ENCODE measurements at places on chromosomes 13 and 19.
A peak's percentile ranks its signal among the peaks of the same experiment; 100 is the strongest.

- no peak for DNase-seq
Observed at GRCh38 chr13:41791056-41791455, 169.9 kb downstream of the VWA8 start.

- DNase-seq: no peak
Observed at GRCh38 chr13:46613409-46614049, 60.6 kb downstream of the LRCH1 start.

DNA sequence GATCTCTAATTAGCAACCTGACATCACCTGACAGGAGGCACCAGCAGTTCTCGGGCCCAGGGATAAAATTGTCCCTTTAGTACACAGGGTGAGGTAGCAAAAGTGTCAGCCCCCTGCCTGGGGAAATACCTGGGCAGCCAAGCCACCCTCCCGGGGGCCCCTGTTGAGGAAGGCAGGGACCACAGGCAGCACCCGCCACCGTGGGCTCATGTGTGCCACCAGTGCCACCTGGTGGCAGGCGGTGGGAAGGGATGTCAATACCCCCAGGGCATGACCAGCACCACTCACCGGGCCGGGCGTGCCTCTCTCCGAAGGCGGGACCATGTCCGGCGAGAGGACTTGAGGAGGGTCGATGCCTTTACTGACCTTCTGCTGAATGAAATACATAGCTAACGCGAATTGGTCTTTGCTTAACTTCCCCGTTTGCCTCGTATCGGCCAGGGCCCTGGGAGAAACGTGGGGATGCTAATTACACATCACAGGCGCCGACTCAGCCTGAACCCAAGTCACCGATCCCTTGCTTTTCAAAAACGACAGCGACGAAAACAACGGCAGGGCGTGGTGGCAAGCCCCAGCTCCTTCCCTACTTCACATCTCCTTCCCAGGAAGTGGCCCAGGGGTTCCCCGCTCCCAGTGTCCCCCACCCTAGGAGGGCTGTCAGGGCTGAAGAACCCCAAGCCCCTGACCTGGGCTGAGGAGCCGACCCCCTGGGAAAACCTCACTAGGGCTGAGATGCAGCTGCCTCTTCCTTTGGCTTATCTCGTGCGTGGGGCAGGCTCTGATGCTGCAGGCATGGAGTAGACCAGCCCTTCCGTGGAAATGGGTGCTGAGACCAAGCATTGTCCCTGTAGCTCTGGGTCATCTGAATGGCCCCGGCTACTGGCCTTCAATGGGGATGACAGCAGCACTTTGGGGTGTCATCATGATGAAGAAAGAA, 53.8 kb downstream of the EPS15L1 start:
- peak; percentile 86 for DNase-seq

GRCh38 chr13:46717856-46718255, 79.1 kb downstream of the ESD start:
- DNase-seq: no peak

GRCh38 chr19:3576696-3577443, 4.1 kb downstream of the HMG20B start:
- peak; percentile 82 for DNase-seq

DNA sequence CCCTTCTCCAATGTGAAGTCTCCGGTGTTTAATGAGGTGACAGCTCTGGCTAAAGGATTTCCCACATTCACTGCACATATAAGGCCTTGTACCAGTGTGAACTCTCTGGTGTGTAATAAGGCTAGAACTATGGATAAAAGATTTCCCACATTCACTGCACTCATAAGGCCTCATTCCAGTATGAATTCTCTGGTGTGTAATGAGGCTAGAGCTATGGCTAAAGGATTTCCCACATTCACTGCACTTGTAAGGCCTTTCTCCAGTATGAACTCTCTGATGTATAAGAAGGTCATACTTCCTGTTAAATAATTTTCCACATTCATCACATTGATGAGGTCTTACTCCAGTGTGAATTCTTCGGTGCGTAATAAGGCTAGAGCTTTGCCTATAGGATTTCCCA, 5.9 kb downstream of the ZNF256 start:
- DNase-seq: no peak

GRCh38 chr13:106558527-106558926, 9.4 kb downstream of the ARGLU1 start:
- no peak for DNase-seq

DNA sequence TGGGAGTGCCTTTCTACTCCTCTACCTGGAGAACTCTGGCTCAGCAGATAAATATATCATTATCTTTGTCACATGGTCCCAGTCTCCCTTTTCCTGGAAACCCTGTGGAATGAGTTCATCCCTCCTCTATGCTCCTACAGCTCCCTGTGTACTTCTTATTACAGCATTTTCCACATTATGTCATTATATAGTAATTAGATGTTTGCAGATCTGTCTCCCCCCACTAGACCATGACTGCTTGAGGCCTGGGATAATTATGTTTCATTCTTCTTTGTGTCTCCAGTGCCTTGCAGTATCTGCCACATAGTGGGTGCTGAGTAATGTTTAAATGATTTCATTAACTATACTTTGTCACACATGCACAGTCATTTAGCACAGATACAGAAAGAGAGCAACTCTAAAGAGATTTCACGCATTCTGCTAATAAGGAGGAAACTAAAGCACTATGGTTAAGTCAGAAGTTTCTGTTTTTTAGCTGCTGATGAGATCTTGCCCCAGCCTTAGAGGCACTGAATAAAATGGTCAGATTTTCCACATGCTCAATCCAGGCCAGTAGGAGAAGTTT, 66.1 kb upstream of the DIAPH3 start:
- no peak for DNase-seq

GRCh38 chr19:48182434-48182833, 12.0 kb downstream of the ZSWIM9 start:
- DNase-seq: no peak

DNA sequence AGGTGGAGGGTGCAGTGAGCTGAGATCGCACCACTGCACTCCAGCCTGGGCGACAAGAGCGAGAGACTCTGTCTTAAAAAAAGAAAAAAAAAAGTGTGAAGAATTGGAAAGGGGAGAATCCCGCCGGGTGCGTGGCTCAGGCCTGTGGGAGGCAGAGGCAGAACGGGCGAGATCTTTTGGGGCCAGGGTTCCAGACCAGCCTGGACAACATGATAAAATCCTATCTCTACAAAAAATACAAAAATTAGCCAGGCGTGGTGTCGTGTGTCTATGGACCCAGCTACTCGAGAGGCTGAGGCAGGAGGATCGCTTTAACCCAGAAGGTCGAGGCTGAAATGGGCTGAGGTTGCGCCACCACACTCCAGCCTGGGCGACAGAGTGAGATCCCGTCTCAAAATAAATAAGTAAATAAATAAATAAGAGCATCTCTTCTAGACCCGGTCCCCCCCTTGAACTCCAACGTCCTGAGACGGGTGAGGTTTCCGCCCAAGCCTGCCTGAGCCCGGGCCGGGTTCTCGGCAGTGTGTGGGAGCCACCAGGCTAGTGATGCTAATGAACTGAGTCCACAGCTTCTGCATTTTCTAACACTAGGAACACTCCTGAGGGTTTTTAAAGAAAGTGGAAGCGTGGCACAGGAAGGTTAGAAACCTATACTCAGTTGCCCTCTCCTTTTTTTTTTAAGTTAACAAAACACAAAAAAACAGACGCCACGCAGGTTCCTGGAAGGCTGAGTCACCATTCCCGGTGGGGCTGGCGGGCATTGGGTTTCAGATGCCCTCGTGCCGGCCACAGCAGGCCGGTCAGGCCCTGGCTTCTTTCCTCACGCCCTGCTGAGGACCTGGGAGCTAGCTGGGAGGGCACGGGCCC, 22.0 kb downstream of the GPX4 start:
- no peak for DNase-seq

DNA sequence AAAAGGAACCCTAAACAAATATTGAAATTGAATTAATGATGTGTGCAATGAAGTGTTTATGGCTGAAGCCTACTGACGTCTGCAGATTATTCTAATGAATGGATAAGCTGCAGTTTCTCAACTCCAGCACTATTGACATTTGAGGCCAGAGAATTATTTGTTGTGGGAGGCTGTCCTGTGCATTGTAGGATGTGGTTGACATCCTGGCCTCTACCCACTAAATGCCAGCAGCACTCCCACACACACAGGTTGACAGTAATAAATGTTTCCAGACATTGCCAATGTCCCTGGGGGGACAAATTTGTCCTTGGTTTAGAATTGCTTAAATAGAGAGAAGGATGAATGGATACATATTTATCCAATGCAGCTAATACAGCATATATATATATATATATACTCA, 19.2 kb upstream of the MYH14 start:
- no peak for DNase-seq

- peak; percentile 82 for DNase-seq
Observed at GRCh38 chr13:29465741-29466293, 129.7 kb downstream of the SLC7A1 start.

DNA sequence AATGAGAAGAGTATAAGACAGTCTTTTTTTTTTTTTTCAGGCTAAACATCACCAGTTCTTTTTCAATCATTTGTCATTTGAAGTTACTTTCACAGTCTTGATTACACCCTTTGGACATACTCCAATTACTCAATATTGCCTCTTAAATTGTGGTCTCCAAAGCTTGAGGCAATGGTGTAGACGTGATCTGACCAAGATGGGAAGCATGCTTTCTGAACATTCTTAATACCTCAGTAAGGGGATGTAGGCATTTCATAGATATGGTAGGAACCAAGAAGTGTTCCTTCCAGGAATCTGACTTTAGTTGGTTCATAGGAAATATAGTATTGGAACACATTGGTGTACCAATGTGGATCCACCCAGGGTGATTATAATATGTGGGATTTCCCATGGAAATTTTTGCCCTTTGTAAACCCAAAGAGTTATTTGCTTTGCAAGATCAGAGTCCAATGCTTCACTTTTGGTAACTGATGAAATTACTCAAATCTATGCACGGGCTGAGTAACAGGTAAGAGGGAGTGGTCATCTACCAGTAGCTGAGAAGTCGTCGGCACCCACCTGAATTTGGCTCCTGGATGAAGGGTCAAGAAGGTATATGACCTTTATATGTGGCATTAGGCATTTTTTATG, 62.2 kb downstream of the ERCC5 start:
- DNase-seq: no peak

- DNase-seq: peak; percentile 87
Observed at GRCh38 chr19:3062165-3063105, at the start of gene TLE5. Gene TLE5 (minus strand): TSS chr19:3062495. CDS start chr19:3062200, 295 bp downstream.

GRCh38 chr13:67330149-67330548, 100.0 kb upstream of the PCDH9 start:
- no peak for DNase-seq

GRCh38 chr13:31200637-31200971, 829 bp downstream of the B3GLCT start:
- peak; percentile 80 for DNase-seq

DNA sequence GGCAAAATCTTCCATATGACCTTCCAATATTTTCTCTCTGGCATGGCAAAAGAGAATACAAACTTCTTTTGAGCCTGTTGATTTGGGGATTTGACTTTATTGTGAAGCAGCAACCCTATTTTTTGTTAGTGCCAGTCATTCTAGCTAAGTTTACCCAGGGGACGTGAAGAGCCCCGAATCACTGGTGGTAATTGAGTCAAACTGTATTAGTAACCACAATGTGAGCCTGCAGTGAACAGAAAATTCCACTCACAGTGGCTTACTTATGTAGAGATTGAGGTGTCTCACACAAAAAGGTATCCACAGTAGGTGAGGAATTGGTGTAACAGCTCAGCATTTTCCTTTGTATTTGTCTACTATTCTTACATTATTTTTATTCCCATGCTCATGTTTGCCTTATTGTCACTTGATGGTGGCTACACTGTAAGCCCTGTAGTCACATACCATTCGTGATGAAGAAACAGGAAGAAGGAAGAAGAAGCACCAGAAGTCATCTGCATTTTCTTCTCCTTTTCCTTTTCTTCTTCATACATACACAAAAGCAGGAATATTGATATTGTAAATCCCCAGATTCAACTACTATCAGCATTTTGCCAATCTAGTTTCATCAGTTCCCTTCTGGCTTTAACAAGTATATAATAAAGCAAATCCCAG, 33.3 kb upstream of the MYCBP2 start:
- DNase-seq: no peak

DNA sequence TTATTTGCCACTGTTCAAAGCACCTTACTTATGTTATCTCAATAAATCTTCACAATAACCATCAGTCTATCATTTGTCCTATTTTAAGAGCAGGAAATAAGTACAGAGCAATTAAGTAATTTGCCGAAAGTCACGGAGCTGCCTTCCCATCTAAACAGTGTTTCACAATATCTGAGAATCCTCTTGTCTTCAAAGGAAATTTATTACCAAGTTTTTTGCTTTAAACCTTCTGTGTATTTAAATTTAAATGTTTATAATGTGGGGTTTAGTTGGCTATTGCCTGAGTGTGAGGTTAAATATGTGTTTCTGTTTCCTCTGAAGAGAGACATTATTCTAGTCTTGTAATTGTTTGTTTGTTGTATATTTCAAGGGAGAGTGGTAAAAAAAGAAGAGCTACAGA, 633.1 kb downstream of the EFNB2 start:
- DNase-seq: no peak

DNA sequence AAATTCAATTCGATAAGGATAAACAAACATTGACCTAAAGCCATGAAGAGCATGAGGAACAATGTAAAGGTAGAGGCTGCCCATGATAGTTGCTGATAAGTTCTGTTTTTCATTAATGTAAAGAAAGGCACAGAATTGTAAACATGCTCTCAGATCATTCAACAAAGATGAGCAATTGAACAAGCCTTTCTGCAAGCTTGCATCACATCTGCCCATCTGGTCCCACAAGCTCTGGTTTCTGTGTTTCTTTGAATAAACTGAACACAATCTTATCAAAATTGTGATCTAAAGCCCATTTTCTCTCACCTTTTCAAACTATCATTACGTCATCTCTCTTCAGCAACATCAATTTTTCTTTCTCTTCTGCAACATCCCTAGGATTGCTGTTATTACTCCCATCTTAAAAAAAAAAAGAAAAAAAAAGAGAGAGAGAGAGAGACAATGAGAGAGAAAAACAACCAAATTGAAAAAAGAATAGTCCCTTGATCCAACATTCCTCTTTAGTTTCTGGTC, 487.2 kb upstream of the GPC6 start:
- DNase-seq: no peak

DNA sequence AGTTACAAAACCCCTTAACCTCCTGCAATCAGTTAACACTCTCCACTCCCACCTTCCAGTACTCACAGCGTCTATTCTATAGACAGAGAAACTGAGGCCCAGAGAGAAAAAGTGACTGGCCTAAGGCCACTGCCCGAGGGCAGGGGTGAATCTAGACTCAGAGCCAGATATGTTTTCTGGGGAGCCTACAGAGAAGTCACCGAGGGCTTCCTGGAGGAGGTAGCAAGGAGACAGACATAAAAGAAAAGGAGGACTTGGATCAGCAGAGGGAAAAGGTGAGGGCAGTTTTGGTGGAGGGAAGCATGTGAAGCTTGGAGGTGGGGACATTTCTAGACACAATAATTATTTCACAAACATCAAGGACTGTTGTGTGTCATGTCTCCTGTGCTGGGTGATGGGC, 1.6 kb upstream of the COMP start:
- DNase-seq: no peak

Data from Right ventricle myocardium inferior (tissue), 1 donor.